Pulmonary artery endothelial cell (primary cell): ENCODE measurements at places on chromosomes 5 and 9.

- DNase-seq: no peak
These were observed 185.3 kb upstream of the WWC1 start for GRCh38 chr5:168106008-168106761.

DNA sequence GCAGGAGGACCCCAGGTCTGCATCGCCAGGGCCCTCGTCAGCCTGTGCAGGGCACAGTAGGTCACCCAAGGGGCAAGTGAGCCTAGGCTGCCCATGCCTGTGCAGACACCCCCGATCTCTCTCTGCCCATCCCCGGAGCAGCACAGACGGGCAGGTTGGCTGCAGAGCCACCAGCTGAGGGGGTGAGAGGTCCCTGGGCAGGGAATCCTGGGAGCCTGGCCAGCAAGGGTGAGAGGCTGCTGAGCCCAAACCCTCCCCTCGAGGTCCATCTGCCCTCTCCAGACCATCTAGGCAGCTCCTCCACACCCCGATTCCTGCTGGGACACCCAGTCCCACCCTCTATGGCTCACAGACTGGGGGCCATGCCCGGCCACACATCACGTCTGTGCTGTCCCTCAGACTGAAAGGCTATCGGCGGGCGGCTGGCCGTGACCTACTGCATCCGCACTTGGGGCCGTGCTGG is 2.8 kb upstream of the DPP7 start:
- no peak for DNase-seq

- no peak for DNase-seq
These were observed 19.4 kb downstream of the ENTREP1 start for GRCh38 chr9:69344459-69344858.

DNA sequence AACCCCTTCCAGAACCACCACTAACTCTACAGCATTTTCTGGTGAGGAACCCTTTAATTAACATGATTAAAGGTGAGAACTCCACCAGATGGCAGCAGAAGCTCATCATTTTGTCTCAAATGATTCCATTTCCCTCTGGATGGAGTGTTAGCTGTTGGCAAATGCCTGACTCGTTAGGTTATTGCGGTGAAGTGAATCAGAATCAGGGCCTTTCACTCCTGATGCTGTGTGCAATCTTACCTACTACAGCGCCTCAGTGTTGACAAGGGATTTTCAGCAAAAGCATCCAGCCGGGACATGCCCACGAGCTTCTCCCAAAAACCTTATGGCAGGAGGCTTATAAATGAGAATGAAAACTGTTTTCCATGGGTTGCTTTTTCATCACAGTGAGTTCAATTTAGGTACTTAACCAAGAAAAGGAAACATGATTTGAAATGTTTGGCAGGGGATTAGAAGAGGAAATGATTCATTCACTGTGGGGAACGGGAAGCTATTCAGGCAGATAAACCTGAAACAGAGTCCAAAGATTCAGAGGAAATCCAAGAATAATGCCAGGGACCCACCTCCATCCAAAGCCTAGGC is 48.0 kb upstream of the CAST start:
- peak; percentile 60 for DNase-seq

- DNase-seq: no peak
These were observed 50.5 kb upstream of the COL5A1 start for GRCh38 chr9:134591082-134591571.

DNA sequence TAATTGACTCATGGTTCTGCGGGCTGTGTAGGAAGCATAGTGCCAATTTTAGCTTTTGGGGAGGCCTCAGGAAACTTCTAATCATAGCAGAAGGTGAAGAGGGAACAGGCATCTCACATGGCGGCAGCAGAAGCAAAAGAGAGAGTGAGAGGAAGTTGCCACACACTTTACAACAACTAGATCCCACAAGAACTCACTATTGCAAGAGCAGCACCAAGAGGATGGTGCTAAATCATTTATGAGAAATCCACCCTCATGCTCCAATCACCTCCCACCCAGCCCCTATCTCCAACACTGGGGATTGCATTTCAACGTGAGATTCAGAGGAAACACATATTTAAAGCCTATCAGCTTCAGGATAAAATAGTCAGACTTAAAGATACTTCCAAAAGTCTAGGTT is 36.1 kb upstream of the LPAR1 start:
- DNase-seq: no peak

- DNase-seq: peak; percentile 57
These were observed 74.3 kb downstream of the DCP2 start for GRCh38 chr5:113050721-113051382.

GRCh38 chr9:107386396-107386795 is 103.2 kb downstream of the KLF4 start:
- DNase-seq: no peak

- DNase-seq: peak; percentile 37
These were observed 91.3 kb upstream of the ZNF366 start for GRCh38 chr5:72598401-72599064.

DNA sequence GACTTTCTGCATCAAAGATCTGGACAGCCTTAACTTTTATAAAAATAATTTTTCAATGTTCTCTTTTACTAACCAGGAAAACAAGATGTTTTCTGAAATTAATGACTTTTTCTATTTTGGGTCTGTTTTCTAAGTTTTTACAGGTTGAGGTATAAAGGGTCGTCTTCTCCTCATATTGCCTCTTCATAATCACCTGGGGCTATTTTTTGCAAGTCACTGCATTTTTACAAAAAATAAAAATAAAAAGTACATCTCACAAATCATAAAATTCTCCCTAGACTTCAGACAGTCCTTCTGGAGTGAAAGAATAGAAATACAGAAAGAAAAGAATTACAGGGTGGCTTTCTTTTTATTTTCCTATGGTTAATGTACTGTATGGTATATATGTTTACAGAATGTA is 168.5 kb downstream of the PALM2AKAP2 start:
- DNase-seq: no peak

GRCh38 chr9:85898332-85898731 is 42.6 kb upstream of the NAA35 start:
- DNase-seq: no peak

GRCh38 chr9:99559776-99560175 is 261.9 kb upstream of the NR4A3 start:
- no peak for DNase-seq

DNA sequence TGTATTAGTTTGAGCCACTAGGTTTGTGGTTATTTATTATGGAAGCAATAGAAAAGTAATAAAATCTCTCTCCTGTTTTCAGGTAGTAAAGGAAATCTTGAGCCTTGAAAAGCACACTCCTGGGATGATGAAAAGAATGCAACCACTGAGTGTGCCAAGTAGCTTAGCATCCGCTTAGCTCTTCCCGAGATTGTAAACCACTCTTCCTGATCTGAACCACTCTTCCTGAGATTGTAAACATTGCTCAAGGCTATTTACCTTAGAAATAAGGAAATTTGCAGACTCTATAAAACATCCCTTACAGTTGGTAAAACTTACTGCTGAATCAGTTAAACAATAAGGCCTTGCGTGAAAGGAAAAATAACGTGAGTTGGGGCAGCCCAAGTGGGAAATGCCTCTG is 17.4 kb upstream of the IL33 start:
- peak; percentile 85 for DNase-seq

DNA sequence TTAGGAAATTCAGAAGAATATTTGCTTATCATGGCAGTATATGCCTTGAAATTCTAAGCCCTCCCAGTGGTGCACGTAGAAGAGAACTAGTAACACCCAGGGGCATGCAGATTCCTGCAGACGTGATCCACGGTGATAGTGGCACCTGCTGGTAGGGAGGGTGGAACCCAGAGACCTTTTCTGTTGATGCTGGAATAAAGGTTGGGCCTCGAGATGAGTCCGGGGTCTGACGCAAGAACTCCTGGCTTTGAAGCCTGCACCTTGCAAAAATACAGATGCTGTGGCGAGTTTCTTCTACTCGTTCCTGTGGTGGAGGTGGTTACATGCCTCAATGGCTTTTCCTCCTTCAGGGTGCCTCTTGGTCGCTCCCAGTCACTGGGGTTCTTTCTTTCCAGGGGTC is 39.5 kb upstream of the PHF2 start:
- DNase-seq: no peak

- DNase-seq: no peak
These were observed 494.6 kb downstream of the GADD45G start for GRCh38 chr9:90099262-90099963.

GRCh38 chr9:91177081-91177480 is 184.6 kb downstream of the AUH start:
- DNase-seq: no peak
